ENCODE measurements at places on chromosomes 2 and 18.
A peak's percentile ranks its signal among the peaks of the same experiment; 100 is the strongest.

- DNase-seq = no peak
Observed at GRCh38 chr2:104870100-104870975, 16.4 kb downstream of the POU3F3 start.

- DNase-seq = no peak
Observed at GRCh38 chr18:13494871-13495445, 231.4 kb downstream of the FAM210A start.

GRCh38 chr18:37261246-37261840 is 304.3 kb downstream of the CELF4 start:
- no peak for DNase-seq

GRCh38 chr2:70574109-70574508 is 20.5 kb upstream of the TGFA start:
- no peak for DNase-seq

DNA sequence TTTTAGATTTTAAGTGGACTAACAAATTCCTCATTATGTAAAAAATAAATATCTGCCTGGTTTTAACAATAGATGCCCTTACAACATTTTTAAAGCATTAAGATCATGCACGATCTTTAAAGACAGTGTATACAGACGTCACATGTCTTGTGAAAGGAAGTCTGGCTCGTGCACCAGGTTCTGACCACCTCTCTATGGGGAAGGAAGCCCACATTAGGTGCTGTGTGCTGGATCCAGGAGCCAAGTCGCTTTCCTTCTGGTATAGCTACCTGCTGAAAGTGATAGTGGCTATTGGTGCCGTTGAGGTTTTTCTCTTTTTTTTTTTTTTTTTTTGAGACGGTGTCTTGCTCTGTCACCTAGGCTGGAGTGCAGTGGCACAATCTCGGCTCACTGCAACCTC is 116.5 kb downstream of the NCK2 start:
- DNase-seq = no peak

- peak; percentile 58 for DNase-seq
Observed at GRCh38 chr2:225317186-225317585, 82.3 kb upstream of the NYAP2 start.

DNA sequence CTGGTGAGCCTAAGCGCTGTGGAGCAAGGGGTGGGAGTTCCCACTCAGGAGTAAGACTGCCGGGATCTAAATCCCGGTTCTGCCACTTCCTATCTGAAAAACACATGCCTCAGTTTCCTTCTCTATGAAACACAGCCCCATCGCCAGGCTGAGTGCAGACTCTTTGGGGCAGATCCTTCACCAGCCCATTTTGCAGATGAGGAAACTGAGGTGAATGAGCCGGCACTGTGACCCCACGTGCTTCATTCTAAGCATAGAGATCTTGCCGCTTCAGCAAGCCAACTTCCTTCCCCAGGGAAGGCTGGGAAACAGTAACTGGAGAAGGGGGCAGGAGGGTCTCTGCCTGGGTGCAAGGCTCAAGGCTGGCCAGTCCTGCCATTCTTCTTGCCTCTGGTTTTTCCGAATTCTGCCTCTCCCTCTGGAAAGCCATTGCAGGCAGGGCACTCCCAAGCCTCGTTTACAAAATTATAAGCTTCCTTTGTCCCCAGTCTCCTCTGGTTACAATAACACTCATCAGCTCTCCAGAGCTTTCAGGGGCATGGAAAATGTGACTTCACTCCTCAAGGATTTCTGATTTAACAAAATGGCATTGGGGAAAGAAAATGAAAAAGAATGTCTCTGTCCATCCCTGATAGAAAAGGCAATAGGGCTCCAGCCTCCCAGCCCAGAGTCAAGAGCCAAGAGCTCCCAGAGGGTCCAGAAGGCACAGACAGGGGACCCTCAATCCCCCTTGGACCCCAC is 249.2 kb downstream of the TNS1 start:
- peak; percentile 73 for DNase-seq

DNA sequence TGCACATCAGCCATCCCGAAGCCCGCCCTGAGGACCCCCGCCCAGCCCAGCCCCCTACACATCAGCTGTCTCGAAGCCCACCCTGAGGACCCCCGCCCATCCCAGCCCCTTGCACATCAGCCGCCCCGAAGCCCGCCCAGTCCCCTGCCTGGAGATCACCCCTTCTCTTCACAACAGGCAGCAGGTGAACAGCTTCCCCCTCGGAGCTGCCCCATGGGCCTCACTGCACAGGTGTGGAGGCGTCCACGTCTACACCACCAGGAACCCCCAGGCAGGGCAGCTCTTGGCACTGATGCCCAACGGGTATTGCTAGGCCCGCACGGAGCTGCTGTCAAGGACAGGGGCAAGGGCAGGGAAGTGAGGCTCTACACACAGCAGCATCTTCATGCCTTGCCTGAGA is 137.6 kb downstream of the HDAC4 start:
- no peak for DNase-seq

GRCh38 chr2:45259138-45259537 is 249.9 kb upstream of the SIX2 start:
- peak; percentile 75 for DNase-seq

- DNase-seq = no peak
Observed at GRCh38 chr2:171889333-171889732, 4.7 kb downstream of the SLC25A12 start.

GRCh38 chr2:232973011-232973735 is 39.9 kb downstream of the NGEF start:
- no peak for DNase-seq

DNA sequence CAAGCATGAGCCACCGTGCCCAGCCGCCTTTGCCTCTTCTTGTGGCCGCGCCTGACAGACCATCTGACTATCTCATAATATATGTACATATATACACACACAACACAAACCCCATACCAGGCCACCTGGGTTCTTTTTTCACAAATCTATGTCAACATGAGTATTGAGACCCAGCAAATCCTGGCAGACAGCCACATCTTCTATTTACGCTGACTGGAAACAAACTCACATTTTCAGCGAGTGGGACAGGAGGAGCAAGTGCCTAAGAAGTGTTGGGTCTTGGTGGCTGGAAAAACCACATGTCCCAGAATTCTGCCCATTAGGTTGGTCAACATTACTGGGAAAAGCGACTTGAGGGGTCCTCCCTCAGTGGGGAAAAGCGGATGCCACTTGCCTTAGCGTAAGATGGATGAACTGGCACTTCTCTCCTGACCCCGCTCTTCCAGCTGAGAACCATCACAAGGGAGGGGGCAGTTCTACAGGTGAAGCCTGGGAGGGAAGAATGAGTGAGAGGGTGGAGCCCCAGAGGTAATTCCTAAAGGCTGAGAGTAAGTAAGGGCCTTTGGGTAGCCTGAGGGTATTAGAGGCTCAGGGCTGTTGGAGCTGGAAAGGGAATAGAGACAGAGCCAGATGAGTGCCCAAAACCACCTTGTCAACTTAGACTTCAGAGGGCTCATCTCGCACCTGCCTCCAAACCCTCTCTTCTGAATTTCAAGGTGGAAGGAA is 1.9 kb downstream of the SCYGR3 start:
- DNase-seq = no peak

DNA sequence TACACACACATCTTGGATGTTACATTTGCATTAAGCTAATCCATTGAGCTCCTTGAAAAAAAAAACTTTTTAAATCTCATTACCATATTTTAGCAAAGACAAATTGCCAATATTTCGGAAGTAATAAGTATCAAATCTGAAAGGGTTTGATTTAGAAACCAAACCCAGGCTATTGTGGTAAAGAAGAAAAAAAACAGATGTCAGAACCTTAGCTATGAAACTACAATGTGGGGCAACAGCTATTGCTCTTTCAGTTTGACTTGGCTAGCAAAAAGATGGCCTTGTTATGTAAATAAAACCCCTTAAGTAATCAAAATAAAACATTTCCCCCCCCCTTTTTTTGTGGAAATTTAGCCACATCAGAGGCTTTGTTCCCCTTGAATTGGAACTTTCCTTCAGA is 41.2 kb upstream of the REG3A start:
- DNase-seq = no peak

GRCh38 chr18:22987547-22988189 is 54.5 kb downstream of the RBBP8 start:
- no peak for DNase-seq

DNA sequence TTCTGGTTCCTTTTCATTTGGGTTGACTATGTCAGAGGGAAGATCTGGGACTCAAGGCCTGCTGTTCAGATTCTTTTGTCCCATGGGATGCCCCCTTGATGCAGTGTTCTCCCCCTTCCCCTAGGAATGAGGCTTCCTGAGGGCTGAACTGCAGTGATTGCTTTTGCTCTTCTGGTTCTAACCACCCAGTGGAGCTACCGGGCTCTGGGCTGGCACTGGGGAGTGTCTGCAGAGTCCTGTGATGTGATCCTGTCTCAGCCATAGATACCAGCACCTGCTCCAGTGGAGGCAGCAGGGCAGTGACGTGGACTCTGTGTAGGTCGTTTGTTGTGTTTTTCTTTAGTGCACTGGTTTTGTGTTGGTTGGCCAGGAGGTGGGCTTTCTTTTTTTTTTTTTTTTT is 32.1 kb upstream of the RHOB start:
- no peak for DNase-seq

GRCh38 chr2:199057936-199058335 is 399.8 kb downstream of the SATB2 start:
- DNase-seq = no peak

DNA sequence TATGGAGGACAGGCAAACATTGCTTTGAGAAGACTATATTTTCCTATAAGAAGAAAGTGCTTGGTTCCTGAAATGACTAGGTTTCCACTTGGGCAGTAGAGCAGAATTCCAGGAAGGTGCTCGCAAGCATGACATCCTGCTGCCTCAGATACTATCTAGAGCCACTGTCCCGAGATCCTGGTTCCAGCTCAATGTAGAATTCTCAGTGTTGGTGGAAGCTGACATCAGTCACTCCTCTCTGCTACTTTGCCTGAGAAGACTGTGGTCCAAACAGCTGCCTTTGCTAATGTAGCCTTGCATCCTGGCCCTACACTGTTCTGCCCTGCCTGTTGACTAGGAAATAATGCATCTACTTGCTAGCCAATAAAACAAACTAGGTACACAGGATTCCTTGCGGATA is 50.0 kb upstream of the ITGA6 start:
- no peak for DNase-seq

DNA sequence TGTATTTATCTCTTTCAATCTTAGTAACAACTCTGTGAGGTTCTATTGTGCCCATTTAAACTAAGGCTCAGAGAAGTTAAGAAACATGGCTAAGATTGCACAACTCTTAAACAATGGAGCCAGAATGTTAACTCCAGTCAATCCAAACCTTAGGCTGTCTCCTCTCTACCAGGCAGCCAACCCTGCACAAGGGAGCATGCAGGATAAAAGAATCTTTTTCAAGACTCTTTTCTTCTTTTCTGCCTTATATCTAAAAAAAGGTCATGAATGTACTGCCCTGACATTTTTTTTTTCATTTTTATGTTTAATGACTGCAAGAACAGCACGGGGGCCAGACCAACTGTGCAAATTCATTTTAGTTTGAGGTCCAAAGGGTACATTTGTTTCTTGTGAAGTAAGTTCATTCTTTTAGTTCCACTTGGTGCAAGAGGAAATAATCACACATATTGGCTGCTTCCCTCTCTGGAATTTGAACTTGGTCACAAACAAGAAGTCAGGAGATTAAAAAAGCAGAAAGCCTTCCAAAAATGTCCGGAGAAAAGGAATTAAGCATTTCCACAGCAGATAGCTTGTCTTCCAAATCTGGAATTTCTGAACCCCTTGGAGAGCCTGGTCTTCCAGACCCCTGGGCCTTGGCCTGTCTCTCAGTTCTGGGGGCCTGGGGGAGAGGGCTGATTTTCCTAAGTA is 96.0 kb upstream of the RIOK3 start:
- peak; percentile 95 for DNase-seq

DNA sequence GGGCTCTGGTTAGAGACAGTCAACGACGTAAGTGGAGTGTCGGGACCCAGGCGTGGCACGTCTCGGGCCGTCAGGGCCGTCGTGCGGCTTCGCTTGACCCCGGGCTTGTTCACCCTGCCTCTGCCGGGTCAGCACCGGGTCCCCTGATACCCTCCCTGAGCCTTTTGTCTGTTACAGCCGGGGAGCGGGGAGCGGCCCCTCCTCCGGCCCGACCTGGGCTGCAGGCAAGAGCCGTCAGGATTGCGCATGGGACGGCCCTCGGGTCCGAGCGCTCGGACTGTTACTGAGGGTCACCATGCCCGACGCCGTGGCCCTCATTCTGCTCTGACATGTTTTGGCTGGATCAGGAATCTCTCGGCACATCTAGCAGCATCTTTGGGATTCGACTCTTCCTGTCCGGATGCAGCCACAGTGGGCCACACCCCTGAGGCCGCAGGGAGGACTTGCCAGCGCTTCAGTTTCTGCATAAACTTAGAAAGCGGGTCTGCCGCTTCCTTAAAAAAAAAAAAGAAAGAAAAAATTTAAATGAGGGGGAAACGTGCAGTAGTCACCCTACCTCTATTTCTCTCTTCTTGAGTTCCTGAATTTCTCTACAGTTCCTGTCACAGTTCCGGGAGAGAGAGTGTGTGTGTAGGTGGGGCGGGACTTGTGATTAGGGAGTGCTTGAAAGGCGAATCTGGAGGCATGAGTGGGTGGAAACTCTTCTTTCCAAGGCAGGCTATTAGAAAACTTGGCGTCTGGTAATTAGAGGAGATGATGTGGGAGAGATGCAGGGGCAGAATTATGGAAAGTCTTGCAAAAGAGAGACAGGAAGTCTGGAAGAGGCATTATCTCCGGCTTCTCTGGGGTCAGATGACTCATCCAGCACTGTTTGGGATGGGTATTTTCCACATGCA is 909 bp downstream of the TMEM87B start:
- DNase-seq = peak; percentile 98

- peak; percentile 90 for DNase-seq
Observed at GRCh38 chr2:97697252-97698235, 15.8 kb upstream of the ZAP70 start.

DNA sequence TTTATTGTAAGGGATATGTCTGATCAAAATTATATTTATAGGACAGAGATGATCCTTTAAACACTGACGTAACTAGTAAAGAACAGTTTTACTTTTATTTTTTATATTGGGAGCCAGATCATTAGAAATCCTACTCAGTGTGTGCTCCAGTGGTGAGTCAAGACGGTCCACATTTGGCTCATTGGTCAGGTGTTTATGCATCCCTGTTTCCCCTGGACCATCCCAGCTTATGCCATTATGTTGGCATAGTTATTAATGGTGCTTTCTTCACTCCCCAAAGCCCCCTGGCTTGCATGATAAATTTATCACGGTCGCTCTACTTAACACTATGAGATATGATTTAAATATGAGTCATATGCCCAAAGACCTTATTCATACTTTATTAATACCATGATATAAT is 293.4 kb downstream of the XIRP2 start:
- no peak for DNase-seq

- peak; percentile 36 for DNase-seq
Observed at GRCh38 chr2:195333869-195334268, 323.2 kb upstream of the SLC39A10 start.

DNA sequence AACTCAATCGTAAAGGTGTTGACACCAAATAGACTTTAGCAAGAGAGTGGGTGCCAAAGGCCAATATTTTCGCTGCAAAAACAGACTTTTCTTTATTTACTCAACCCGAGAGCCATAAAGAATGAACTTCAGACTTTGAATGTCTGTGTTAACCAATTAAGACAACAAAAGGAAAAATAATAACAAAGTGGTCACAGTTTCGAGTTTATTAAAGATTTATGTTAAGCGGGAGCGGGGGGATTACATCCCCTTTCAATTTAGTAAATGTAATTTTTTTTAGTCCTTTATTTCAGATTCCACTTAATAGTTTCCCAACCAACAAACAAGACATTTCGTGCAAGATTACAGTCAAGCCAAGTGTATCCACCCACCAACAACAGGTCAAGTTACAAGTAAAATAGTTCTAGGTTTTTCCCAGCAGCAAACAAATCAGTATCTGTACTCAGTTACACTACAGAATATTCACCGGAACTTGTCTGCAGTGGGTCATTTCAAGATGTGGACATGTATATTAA is 9.0 kb downstream of the CDH2 start:
- no peak for DNase-seq

Measured in muscle of leg (tissue), 16 donors.